ENCODE measurements at places on chromosomes 2 and 18. TPM values are rescaled to one million over a fixed set of nuclear protein-coding genes. Genes with fewer than 3 reads are reported as not detected.

- no peaks in the 10 kb centered on the region for H3K4me1 ChIP-seq
- H3K4me3 ChIP-seq: no peak overlapping the region
Measured at GRCh38 chr2:119260646-119261492, 37.2 kb downstream of the STEAP3 start.

DNA sequence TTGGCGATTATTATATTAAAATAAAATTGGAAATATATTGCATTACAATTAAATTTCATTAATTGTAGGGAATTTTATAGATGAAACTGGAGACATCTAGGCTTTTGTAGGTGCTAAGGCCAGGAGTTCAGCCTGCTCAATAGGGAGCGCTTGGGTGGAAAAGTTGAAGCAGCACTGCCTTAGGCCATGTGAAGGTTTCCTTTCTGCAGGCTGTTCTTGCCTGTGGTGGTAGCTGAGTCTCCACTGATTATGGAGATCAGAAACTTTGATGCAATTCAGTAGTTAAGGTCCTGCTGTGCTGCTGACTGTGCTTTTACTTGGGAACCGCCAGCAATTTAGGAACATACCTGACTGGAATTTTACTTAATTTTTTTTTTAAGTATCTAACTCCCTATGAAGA, 179.9 kb upstream of the BOD1L2 start:
- H3K4me1 ChIP-seq: no peaks in the 10 kb centered on the region
- DNase-seq: no peak
- no peak overlapping the region for H3K27ac ChIP-seq
- no peak overlapping the region for H3K4me3 ChIP-seq
- no peaks in the 10 kb centered on the region for H3K36me3 ChIP-seq
- H3K27me3 ChIP-seq: no peaks in the 10 kb centered on the region

DNA sequence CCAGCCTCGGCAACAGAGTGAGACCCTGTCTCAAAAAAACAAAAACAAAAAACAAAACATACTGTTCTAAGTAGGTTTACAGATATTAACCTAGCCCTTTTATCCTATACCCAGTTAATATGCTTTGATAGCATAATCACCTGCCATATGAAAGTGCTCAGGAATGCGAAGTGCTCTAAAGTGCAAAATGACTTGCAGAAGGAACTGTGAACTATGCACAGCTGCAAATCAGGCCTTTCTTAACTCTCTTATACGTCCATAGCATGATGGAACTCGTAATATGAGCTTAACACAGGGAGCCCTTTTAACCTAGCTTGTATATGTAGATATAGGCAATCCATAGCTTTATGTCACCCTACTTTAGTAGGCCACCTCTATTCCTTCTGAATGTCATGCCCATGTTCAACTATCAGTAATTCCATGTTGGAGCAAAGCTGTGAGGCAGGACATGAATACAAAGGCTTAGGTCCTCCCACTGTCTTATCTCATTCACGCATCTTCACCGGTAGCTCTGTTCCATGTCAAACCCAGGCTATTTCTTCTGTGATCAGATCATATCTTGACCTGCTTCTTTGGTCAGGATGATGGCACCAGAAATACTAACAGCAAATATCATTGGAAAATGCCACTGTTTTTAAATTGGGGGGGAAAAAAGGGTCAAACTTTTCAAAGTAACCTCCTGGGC, 72.9 kb downstream of the PRPF40A start:
- H3K4me1 ChIP-seq: no peaks in the 10 kb centered on the region
- peaks cover 28% of the 10 kb centered on the region for H3K36me3 ChIP-seq
- DNase-seq: peak; percentile 22

Gene REG1B
- total RNA-seq: not detected

Gene MALL
- total RNA-seq: not detected

Gene GAL3ST2
- not detected for total RNA-seq

- no peak overlapping the region for H3K27ac ChIP-seq
- no peaks in the 10 kb centered on the region for H3K27me3 ChIP-seq
- H3K4me1 ChIP-seq: peaks cover 28% of the 10 kb centered on the region
Measured at GRCh38 chr2:219514836-219515235, 554 bp downstream of the ASIC4 start.

Data from Karpas-422 (cell line).